ENCODE measurements at places on chromosomes 1 and 21. TPM values are rescaled to one million over a fixed set of nuclear protein-coding genes. Genes with fewer than 3 reads are reported as not detected.

C8A gene
- not detected for total RNA-seq

- DNase-seq, result peak; percentile 65
Observed at GRCh38 chr21:43362321-43362791, 64.6 kb downstream of the SIK1 start.

GRCh38 chr1:182652933-182653332 lies 31.5 kb downstream of the RGS8 start:
- no peak for DNase-seq

DNA sequence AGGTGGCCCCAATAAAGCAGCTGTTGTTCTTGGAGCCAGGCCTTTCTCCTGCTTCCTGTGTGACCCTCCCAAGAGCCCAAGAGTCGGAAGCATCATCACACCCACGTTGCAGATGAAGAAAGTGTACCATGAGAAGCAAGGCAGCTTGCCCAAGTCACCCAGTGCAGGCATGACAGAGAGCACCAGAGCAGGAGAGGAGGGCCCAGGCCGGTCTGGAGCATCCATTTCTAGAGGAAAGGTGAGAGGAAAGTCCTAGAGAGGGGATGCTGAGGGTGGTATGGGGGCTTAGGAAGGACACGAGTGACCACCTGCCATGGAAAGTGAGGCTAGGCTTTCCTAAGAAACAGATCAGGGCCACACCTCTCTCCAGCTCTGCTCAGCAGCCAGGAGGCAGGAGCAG lies 47.0 kb downstream of the C1orf198 start:
- no peak for DNase-seq

DNA sequence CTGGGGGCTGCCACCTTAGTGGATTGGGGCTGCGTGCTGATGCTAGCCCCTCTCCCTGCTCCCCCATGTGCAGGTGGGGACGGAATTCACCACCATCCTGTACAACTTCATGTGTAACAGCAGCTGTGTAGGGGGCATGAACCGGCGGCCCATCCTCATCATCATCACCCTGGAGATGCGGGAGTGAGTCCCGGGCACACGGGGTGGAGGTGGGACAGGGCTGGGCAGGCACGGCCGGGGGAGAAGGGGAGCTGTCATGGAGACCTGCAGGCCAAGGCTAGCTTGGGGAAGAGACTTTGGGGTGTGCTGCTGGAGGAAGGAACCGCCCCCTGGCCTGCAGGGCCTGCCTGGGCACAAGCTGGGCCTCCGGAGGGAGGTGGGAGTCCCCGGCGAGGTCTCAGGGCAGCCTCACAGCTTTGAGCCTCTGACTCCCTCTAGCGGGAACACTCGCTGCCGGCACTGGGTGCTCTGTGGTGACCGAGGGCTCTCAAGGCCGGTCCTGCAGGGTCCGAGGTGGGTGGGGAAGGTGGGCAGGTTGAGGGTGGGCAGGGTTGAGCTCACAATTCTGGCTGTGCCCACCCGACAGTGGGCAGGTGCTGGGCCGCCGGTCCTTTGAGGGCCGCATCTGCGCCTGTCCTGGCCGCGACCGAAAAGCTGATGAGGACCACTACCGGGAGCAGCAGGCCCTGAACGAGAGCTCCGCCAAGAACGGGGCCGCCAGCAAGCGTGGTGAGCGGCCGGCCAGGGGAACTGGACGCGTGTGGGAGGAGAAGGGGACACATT lies 25.0 kb upstream of the CCDC27 start:
- DNase-seq, result no peak

- DNase-seq, result no peak
Observed at GRCh38 chr1:16903054-16903453, 7.3 kb downstream of the RNU1-2 start.

- no peak for DNase-seq
Observed at GRCh38 chr21:25409978-25410377, 197.3 kb downstream of the MRPL39 start.

CROCC gene
- total RNA-seq, result 28.6 TPM

DNA sequence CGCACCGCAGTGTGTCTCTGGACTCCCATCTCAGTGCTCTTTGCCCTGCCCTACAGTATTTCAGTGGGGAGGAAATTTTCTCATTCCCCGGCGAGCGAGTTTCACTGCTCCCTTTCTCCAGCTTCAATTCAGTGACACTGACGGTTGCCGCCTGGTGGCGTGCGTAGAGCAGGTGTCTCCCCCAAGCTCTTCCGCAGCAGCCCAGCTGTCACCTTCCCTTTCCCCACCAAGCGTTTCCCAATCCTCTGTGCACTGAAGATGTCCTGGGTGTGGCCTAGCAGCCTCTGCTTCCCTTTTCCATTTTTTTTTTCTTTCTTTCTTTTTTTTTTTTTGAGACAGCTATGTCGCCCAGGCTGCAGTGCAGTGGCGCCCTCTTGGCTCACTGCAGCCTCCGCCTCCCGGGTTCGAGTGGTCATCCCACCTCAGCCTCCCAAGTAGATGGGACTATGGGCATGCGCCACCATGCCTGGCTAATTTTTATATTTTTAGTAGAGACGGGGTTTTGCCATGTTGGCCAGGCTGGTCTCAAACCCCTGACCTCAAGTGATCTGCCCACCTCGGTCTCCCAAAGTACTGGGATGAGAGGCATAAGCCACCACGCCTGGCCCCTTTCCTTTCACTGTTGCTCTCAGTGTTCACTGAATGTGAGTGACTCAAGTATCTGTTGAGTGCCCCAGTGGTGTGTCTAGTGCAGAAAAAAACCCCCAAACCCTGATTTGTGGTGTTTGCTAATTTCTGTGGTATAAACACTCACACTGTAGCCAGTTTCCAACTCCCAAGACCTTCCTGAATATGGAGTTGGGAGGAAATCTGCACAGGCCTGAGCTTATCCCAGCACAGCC lies 30.1 kb downstream of the TNFRSF1B start:
- DNase-seq, result no peak

DNA sequence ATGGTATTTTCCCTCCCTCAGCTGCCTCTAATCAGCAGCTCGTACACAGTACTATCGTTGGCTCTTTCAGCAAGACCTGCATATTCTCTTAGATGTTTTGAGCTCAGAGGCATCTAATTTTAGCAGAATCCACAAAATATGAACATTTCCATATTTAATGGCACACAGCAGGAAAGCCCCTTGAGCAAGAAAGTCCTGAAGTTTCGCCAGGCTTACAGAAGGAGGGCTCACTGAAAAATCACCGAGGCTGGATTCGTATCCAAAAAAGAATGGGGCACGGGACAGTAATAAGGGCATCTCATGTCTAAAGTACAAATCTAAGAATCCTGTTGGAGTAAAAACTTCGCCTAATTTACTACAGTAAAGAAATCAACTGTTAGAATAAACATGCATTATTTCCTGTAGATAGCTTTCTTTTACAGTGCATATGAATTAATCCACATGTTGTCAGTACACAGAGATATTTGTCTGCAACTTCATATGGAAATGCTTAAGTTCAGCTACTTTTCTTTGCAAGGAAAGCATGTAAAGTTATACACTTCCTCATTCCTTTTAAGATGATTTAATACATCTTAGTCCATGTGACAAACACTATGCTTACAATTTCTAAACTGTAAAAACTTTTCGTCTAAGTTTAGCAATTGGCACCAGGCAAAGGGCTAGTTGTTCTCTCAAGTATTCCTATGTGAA lies 1205.3 kb upstream of the ADGRL4 start:
- no peak for DNase-seq

- DNase-seq, result no peak
Observed at GRCh38 chr1:202155478-202156021, 4.9 kb downstream of the PTPN7 start.

DNA sequence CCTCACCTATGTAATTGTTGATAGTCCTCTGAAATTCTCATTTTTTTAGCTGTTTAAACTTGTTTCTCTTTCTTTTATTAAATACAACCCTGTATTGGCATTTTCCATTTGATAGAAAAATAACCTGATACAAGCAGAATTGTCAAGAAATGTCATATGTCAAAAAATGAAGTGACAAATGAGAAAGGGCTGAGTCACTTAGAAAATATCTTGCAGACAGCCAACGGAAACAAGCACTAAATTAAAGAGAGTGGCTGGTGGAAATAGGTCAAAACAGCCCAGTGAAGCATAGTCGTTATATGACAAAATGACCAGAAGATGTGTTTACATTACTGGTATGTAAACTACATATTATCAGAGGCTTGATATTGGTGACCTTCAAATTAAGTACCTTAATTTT lies 484.4 kb downstream of the PLA2G4A start:
- DNase-seq, result no peak

OLIG2 gene
- total RNA-seq, result not detected

DNA sequence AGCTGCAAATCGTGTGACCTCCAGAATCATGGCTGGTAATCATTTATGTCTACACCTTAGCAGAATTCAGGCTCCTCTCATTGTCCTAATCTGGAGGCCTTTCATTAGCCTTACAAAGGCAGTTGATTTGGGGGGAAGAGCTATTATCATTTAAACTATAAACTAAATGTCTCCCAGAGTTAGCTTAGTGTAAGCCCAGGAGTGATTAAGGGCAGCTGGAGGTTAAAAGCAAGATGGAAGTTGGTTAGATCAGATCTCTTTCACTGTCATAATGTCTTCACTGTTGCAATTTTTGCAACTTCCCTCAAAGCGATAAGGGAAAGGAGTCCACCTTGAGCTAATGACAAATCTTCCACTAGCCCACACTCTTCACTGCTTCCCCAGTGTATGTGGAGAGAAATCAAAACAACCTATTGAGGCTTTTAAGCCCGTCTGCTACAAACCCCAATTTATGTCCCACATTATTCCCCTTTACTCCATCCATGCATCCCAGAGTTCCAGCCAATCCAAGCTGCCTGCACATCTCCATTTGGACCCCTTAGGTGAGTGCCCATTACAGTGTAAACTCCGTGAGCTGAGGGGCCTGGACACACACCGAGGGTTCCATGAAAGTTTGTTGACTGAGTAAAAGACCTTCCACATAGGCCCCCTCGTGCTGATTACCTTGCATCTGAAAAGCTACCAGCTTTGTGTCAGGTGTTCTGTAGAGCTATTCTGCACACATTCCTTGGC lies 61.5 kb upstream of the KLHDC7A start:
- DNase-seq, result no peak

SYT2 gene
- total RNA-seq, result not detected

DNA sequence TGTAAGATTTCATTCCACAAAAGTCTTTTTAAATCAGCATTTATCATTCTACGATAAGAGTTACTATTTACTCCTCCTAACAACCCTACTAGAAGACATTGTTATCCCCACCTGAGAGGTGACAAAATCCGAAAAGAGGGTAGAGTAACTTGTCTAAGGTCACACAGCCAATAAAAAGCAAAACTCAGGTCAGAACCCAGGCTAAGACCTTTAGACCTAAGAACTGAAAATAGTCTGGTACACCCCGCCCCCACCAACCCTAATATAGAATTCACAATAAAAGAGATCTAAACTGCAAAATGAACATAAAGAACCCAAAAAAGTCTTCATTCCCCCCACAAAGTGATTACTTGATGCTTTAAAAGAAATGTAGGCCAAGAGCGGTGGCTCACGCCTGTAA lies 18.6 kb downstream of the COA7 start:
- no peak for DNase-seq

- DNase-seq, result no peak
Observed at GRCh38 chr1:54965624-54966340, 14.6 kb upstream of the TMEM61 start.

NCDN gene
- 31.8 TPM for total RNA-seq

DNA sequence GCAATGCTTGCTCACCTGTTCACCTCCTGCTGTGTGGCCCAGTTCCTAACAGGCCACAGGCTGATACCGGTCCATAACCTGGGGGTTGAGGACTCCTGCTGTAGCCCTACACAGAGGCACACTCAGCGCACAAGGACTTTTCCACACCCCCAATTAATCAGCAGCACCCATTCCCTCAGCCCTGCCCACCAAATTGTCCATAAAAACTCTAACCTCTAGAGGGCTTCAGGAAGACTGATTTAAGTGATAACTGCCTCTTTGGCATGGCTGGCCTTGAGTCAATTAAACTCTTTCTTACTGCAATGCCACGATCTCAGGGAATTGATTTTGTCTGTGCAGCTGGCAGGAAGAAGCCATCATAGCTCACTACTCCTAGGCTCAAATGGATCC lies 71.3 kb upstream of the MUTYH start:
- DNase-seq, result no peak

- DNase-seq, result no peak
Observed at GRCh38 chr1:82177192-82177591, 376.5 kb downstream of the ADGRL2 start.
